ENCODE measurements at places on chromosomes 16 and 17.
A peak's percentile ranks its signal among the peaks of the same experiment; 100 is the strongest.

DNA sequence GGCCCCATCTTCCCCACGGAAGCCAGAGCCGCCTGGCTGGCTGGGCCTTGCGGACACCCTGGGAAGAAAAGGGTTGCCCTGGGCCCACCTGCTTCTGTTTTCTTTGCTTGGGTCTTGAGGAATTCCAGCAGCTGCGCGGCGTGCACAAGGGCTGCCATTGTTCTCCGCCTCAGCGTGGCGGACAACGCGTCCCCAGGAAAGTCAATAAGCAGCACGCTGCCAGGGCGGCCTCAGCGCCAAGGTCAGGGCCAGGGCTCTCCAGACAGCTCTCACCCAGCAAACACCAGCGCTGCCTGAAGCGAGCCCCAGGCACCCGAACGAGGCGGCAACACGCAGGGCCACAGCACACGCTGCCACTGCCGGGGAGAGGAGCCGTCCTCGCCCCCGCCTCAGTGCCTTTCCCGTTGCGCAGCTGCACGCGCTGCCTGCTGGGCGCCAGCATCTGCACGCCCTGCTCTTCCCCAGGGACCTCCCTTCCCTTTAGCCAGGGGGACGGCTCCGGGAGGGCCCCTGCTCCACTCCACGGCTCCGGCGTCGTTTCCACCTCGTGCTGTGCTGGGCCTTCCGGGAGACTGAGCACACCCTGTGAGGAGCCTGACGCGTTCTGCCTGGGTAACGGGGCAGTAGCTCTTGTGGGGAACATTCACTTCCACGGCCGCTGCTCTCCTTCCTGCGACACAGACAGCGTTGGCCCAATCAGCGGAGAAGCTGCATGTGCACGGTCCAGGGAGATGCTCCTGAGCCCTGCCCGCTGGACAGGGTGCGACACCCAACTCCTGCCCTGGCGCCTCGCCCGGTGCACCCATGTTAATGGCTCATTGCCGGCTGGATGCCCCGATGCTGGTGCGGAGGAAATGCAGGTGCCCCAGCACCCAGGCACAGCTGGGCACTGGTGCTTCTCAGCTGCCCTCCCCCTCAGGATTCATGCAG is 57.8 kb downstream of the LMF1 start:
- DNase-seq, result no peak

- no peak for DNase-seq
These were observed 305.9 kb downstream of the PMP22 start for GRCh38 chr17:14959106-14959648.

DNA sequence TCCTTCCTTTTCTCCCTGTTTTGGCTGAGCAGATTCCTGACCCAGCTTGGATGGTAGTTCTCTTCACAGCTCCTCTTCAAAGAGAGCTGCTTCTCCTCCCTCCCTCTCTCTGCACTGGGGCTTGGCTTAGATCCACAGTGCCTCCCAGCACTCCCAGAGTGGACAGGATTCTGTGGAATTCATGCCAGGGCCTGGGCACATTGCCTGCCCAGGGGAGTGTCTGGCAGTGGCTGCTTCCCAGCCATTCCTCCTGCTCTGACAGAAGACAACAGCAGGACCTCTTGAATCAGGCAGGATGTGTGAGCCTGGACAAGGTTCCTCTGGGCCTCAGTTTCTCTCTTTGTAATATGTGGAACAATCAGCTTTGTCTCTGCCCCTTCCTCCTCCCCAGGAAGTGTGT is 4.5 kb upstream of the MMP28 start:
- peak; percentile 83 for DNase-seq

DNA sequence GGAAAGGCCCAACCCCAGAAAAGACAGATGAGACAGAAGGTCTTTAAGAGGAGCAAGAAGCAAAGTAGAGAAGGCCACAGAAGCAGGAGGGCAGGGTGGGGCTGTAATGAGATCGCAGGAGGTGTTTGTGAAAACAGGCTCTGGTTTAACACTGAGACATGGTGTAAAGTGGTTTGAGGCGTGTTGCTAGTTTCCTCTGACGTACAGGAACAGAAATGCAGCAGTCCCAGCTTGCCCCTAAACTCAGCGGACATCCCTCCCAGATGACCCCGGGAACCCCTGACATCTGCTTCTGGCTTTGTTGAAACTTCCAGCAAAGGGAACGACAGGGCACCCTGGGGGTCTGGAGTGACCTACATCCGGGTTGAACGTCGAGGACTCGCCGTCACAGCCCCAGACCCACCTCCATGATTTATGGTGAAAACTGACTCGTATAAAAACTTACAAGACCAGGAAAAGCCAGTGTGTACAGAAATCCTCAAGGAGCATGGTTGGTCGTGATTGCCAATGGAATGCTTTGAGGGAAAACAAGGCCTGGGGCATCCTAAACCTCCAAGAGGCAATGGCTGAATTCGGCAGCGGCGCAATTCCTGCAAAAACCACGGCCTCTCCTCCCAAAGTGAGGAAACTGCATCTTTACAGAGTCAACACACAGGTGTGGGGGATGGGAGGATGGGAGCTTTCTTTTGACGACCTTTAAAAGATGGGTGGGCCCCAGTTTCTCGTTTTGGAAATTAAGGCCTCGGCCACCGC is 25.8 kb downstream of the LITAF start:
- DNase-seq, result no peak

- no peak for DNase-seq
These were observed 1.7 kb downstream of the CES2 start for GRCh38 chr16:66936889-66937554.

DNA sequence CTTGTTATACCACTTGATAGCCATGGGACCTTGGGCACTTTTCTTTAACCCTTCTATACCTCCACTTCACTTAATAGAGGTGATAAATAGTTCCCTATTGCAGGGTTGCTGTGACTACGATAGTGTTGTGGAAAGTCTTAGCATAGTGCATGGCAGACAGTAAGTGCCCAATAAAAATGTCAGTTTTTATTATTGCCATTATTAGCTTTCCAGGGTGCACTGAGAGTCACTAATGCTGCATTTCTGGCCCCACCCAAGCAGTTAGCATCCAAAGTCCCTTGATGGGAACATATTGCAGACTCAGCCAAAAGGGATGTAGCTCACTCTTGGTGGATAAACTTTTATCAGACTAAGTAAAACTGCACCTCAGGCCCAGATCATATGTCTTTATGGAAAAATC is 41.5 kb upstream of the TEKT3 start:
- no peak for DNase-seq

- DNase-seq, result peak; percentile 76
These were observed 27.1 kb upstream of the SNN start for GRCh38 chr16:11640987-11641817.

GRCh38 chr17:3957735-3958599 is 6.3 kb downstream of the ATP2A3 start:
- DNase-seq, result no peak

GRCh38 chr16:63082101-63082500 is 1045.9 kb upstream of the CDH8 start:
- DNase-seq, result no peak

DNA sequence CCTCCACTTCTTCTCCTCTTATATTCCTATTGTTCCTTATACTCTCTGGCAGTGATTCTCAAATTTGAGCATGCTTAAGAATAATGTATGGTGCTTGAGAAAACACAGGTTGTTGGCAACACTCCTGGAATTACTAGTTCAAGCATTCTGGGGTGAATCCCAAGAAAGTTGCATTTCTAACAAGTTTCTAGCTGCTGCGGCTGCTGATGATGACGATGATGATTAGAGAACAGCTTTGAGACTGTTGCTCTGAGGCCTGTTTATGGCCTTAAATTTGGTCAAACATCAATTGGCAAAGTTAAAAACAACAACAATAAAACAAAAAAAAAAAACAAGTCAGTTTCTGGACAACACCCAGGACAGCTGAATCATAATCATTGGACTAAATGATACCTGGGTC is 961.9 kb downstream of the CDH11 start:
- DNase-seq, result no peak

GRCh38 chr16:8632675-8633182 is 11.2 kb downstream of the METTL22 start:
- DNase-seq, result no peak

DNA sequence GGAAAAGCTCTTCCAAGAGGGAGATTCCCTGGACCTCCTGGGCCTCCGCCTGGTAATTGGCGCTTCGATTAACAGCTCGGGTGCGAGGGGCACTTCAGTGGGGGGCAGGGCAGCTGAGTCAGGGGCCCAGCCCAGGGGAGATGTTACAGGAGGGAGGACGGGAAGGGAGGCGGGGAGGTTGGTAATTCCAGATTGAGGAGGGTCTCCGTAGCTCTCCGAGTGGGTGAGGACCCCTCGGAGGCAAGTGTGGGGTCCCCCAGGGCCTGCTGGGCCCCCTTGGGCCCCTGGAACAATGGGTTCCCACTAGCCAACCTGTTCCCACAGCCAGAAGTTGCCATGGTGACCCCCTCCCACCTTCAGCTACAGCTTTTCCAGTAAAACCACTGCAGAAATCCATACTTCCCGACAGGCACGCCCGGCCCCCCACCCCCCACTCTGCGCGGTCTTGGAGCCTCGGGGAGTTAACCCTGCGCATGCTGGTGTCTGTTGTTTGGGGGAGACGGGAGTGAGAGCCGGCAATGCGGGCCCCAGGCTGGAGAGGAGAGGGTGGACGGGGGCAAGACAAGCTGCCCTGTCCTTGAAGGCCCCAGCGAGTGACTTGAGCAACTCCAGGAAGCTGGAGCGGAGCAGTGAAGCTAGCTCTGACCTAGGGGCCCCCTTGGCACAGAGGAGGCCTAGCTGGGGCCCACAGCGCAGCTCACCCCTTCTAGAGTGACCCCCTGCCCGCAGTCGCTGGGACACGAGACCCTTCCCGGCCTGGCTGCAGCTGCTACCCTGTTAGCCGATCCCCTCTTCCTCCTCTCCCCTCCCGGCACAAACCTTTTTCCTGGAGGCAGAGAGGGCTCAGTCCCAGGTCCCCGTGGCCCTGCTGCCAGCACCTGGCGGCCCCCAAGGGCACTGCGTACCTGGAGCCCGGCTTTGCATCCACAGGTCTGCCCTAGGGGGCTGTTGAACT is 37.8 kb downstream of the TMEM235 start:
- no peak for DNase-seq

DNA sequence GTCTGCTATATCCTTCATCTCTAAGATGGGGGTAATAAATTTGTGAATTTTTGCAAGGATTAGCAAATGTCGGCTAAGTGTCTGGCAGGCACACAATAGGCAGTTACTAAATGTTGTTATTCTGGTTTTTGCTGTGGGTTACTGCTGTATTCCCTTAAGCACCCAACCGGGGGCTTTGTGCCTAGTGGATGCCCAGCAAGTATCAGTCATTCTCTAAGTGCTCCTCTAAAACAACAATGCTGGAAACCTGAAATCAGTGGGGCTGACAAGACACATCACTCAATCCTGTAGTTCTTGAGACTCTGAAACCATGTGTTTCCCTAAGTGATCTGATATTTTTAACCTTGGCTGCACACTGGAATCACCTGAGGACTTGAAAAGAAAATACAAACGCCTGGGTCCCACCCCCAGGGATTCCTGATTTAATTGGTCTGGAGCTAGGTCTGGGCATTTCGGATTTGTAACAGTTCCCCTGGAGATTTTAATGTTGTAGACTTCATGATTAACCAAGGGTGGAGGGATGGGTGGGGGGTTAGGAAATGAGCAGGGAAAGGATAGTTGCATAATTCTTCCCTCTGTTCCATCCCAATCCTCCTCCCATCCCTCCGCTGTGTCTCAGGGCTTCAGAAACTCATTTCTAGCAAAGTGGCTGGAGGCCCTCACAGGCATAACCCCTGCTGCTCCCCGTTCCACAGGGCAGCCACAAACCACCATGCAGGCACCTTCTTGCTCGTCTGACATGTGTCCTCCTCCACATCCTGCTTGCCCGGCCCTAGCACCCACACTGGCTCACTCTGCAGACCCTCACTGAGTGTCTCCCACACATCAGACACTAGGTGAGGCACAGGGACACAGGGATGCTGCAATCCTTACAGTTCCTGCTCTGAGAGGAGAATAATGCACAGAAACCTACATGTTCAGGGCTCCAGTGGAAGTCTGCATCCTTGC is 61.7 kb upstream of the LYRM9 start:
- no peak for DNase-seq

DNA sequence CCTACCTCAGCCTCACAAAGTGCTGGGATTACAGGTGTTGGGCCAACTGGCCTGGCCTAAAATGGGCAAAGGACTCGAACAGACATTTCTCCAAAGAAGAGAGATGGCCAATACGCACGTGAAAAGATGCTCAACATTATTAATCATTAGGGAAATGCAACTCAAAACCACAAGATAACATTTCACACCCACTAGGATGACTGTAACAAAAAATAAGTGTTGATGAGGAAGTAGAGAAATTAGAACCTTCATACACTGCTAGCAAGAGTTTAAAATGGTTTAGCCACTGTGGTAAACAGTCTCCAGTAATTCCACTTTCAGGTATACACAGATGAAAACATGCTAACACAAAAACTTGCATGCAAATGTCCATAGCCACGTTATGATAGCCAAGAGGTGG is 5.7 kb downstream of the TMED6 start:
- no peak for DNase-seq

GRCh38 chr16:46729326-46729995 is 18.7 kb downstream of the MYLK3 start:
- DNase-seq, result no peak

DNA sequence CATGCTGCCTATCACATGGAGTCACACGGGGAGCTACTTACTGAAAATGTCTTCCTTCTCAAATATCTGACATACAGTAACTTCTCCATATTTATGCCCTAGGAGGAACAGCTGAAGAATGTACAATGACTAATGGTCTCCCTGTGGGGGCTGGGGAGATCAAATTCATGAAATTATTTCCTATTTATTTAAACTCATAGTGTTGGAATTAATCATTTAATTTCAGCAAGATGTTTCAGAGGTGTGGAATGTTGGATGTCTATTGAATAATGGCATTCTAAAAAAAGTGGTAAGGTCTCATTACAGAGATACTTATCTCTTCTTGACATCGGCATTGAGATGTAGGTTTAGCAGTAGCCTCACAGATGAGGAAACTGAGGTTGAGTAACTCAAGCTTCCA is 214.3 kb upstream of the CDH11 start:
- peak; percentile 55 for DNase-seq

DNA sequence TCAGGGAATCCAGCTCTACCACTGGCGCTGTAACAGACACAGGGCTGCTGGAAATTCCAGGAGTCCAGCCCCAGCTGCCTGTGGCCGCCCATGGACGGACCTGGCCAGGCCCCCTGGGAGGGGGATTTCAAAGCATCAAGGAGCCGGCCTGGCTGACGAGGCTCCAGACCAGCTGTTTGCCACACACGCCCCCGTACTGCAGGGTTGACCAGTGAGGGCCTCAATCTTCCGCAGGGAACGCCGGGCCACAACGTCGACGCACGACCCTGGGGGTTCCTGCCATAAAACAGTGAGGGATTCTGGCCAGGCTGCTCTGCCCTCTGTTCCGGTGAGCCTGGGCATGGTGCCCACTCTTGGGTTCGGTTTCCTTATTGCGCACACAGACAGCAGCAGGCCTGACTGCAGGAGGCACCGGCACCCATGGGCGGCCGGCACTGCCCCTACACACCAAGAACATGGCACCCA is 3.7 kb downstream of the LMF1 start:
- DNase-seq, result no peak

- DNase-seq, result no peak
These were observed 200.6 kb upstream of the CIBAR2 start for GRCh38 chr16:85312642-85313525.

- peak; percentile 24 for DNase-seq
These were observed 76.0 kb downstream of the CHD9NB start for GRCh38 chr16:52976539-52977167.
